ENCODE measurements at places on chromosomes 7 and 10. TPM values are rescaled to one million over a fixed set of nuclear protein-coding genes. Genes with fewer than 3 reads are reported as not detected.

DNA sequence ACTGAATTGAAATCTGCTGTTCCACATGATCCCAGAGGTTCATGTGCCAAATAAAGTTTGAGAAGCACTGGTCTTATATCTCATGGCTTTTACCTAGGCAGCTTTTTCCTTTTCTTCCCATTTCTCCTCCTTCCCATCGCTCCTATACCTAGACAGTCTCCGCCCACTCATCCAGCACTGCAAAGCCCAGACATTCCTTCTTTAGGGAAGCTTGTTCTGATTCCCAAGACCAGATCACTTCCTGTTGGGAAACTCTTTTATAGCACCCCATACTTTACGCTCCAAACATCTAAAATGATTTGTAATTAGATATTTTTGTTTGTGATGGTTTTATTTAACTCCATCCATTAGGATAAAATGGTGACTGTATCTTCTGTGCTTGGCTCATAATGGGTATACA lies 75.9 kb downstream of the BMPER start:
- no peak for DNase-seq

DNA sequence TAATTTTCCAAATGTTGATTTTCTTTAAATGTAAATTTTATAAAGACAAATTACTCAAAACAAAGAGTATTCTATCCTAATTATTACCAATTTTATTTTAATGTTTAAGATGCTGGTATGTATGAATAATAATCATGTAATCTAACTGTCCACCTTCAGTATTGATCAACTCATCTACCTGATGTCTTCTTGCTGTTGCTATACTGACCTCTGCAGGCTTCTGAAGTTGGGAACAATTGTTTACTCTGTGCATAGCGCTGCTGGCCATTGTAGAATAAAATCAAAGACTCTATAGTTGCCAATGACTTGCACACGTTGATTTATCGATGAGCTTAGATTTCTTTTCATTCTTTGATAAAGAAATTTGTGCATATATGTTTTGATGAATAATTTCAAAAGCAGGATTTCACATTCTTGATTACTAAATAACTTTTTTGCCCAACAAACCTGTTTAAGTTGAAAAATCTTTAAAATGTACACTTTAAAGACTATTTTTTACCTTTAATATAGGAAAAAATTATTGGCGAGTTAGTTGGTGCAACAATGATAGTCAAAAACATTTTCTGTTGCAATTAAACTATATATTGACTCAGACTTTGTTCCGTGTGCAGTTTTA lies 282.3 kb downstream of the TFEC start:
- no peak for DNase-seq

DNA sequence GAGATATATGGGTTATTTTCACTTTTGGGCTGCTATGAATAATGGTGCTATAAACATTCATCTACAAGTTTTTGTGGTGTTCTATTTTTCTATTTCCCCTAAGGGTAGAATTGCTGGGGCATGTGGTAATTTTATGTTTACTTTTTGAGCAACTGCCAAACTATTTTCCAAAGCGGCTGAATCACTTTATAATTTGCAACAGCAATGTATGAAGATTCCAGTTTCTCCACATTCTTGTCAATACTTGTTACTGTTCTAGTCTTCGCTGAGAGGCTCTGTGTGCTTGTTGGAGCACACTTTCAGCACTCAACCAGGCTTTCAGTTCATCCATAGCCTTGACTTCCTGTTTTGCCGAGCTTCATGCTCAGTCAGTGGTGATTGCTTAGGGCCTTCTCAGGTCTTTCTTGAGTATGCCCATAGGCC lies 39.0 kb downstream of the ADK start:
- no peak for DNase-seq

- no peak for DNase-seq
Observed at GRCh38 chr10:113221756-113222168, 271.7 kb downstream of the TCF7L2 start.

DNA sequence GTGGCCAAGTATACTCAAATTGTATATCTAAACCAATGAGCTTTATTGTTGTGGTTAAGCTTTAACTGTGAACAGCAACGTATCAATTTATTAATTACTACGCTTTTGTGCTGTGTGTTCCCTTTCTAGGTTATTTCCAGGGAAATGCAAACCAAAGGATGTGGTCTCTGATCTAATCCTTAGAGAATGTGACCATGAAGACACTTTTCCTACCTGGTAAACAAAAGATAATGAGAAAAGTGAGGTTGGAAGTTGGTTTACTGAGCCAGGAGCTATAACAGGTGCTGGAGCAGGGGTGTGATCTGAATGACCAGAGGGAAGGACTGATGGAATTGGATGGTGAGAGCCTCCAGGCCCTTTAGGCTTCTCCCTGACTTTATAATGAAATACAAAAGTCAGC lies 25.4 kb upstream of the CALU start:
- DNase-seq, result no peak

- DNase-seq, result peak; percentile 33
Observed at GRCh38 chr10:97640868-97641811, 669 bp downstream of the PI4K2A start.

GRCh38 chr10:62264702-62265436 lies 3.8 kb downstream of the RTKN2 start:
- DNase-seq, result no peak

Gene UNC5B
- total RNA-seq, result 7.6 TPM

Gene SEC23IP
- total RNA-seq, result 21.4 TPM

Gene PRLHR
- total RNA-seq, result 0.20 TPM
